ENCODE measurements at places on chromosomes 3 and 15. TPM values are rescaled to one million over a fixed set of nuclear protein-coding genes. Genes with fewer than 3 reads are reported as not detected.

DNA sequence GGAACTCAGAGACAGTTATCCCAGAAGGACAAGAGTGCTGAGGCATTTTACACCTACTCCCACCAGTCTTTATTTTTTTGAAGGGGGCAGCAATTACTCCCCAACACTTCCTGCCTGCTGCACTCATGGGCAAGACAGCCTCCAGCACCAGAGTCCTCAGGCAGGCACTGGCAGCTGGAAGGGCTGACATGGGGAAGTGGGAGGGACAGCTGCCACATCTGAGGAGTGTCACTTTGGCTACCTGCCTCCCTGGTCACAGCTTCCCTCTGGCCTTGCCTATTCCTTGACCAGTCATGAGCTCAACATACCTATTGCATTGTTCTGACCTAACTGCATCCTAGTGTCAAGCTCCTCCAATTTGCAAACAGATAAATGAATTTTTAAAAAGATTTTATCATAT lies 10.2 kb upstream of the LACTB start:
- peak; percentile 3 for DNase-seq

- no peak for DNase-seq
Observed at GRCh38 chr3:25433868-25434267, 5.8 kb downstream of the RARB start.

The TM4SF4 gene
- not detected for total RNA-seq

The MASP1 gene
- total RNA-seq, result 10.2 TPM

DNA sequence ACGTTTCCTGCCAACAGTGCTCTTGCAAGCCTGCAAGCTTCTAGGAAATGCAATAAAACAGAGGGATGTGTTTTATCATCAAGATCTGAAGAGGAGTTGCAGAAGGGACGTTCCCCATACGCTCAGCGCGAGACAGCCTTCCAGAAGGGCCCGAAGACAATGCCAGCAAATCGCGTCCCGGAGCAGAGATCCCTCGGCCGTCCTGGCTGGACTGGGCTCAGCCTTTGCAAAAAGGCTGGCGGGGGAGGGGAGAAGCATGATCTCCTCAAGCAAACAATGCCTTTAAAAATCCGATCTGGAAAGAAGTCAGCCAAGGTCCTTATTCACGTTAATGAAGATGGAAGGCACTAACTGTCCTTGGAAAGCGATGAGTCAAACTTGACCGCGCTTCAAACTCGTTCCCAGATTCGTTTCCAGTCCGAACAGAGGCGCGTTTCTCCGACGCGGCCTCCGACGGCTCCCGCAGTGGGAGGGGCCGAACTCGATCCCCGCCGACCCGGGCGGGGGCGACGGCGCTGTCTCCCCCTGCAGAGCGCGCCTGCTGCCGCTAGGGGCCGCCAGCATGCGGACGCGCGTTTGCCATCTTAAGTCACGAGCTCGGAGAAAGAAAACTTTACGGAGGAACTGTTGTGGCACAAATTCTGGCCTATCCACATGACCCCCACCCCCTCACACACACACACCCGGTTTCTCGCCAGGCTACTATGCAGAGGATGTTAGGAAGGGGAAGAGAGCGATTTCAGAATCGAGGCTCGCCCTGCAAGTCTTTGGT lies 5.5 kb downstream of the BCL6 start:
- DNase-seq, result peak; percentile 82

GRCh38 chr3:160400030-160400701 lies 716 bp downstream of the SMC4 start:
- peak; percentile 27 for DNase-seq

GRCh38 chr3:98445949-98446406 lies 17.0 kb upstream of the OR5K1 start:
- no peak for DNase-seq
